AG08396 (cell line): ENCODE measurements at places on chromosomes 2 and 18.

- DNase-seq = no peak
Measured at GRCh38 chr18:7886436-7886835, 319.3 kb downstream of the PTPRM start.

DNA sequence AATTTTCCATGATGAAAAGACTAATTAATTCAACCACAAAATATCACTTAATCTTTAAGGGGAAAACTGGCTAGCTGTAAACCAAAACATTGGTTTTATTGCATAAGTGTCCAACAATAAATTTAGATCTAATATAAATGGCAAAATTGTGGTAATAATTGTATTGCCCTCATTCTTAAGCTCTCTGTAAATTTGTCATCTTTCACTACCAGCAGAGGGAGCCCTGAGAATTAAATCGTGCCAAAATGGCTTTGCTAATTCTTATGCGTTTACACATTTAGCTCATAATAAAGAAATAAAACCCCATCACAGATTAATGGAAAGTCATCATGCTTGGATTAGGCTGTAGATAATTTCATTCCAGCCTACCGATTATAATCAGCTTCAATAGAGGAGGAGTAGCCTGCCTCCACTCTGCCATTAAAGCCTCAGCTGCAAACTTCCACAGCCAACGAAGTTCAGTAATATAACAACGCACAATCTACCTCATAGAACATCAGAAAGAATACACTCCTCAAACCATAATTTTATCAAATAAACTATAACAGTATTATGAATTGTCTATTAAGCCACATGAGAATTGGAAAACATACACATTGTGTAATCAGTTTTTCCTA lies 70.0 kb upstream of the ATP5MC3 start:
- DNase-seq = peak; percentile 53

- no peak for DNase-seq
Measured at GRCh38 chr2:41967476-41968181, 80.2 kb upstream of the PKDCC start.

GRCh38 chr18:11857177-11857887 lies 6.1 kb downstream of the CHMP1B start:
- DNase-seq = peak; percentile 89
